ENCODE measurements at places on chromosomes 7 and 10. TPM values are rescaled to one million over a fixed set of nuclear protein-coding genes. Genes with fewer than 3 reads are reported as not detected.

DNA sequence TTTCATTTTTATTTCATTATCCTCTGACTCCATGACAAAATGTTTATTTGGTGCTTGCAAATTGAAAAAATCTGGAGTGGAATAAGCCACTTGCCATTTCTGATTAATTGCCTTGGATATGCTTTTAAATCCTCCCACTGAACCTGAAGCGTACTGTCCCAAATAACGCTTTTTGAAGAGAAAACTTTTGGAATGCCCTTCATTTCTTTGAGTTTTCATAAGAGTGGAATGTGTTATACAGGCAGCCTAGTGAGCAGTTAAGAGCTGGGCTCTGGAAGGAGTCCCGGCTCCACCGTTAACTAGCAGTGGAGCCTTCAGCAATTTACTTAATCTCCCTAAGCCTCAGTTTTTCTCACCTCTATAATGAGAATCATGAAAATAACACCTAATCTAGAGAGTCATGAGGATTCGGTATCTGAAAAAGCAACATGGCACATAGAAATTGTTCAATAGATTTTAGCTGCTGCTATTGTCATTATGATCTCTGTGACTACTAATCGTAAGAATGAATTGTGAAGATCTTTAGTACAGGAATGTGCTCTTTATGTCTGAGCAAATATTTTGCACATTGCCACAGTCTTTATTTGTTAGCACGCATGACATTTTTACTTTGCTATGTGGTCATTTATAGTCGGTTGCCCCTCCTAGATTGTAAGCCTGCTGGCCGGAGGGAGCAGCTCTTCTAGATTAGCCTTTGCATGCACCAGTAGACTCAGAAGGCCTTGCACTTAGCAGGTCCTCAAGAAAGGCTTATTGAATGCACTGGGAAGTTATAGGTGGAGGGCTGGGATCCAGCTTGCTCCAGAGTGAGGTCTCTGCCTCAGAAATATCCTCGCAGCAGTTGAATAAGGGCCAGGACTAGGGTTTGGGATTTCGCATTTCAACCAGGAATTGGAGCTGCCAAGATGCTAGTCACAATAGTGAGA is 59.4 kb downstream of the PLCE1 start:
- H3K4me3 ChIP-seq = peak overlapping the region; percentile 55
- H3K36me3 ChIP-seq = no peaks in the 10 kb centered on the region
- H3K27ac ChIP-seq = peak overlapping the region; percentile 73
- DNase-seq = peak; percentile 83

DNA sequence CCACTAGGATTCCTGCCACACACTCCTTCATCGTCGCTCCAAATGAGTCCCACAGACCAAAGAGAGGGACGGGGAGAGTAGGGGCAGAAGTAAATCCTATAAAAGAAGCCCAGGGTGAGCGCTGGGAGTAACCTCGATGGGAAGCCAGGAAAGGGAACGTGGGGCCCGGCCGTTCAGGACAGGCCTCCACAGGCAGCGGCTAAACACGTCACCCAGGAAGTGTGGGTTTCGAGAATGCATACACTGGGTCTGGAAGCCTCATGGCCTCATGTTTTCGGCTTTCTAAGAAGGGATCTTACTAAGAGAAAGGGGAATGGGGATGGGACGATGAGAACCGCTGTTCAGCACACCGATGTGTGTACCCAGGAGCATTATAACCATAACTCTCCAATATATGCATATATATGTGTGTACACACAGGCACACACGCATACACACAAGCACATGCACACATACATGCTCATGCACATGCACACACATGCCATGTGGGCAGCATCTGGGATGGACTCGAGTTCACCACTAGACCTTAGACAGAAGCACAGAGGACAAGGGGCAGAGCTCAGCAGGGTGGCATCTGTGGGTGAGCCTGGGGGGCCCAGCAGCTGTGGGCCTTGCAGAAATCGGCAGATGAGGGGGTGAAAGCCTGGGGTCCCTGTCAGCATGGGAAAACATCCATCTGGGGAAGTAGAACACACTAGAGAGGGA is 14.8 kb upstream of the CNPY1 start:
- DNase-seq = peak; percentile 13
- no peaks in the 10 kb centered on the region for H3K4me1 ChIP-seq
- H3K27me3 ChIP-seq = peaks cover 5% of the 10 kb centered on the region

GRCh38 chr7:155448632-155449007 is 9.3 kb upstream of the EN2 start:
- no peak overlapping the region for H3K27ac ChIP-seq
- H3K27me3 ChIP-seq = peaks cover 72% of the 10 kb centered on the region
- no peak for DNase-seq
- H3K4me3 ChIP-seq = no peak overlapping the region

- H3K27ac ChIP-seq = no peak overlapping the region
- no peaks in the 10 kb centered on the region for H3K27me3 ChIP-seq
- H3K4me3 ChIP-seq = no peak overlapping the region
- DNase-seq = no peak
- H3K4me1 ChIP-seq = no peaks in the 10 kb centered on the region
Observed at GRCh38 chr10:131032329-131033165, 279.0 kb downstream of the TCERG1L start.

DNA sequence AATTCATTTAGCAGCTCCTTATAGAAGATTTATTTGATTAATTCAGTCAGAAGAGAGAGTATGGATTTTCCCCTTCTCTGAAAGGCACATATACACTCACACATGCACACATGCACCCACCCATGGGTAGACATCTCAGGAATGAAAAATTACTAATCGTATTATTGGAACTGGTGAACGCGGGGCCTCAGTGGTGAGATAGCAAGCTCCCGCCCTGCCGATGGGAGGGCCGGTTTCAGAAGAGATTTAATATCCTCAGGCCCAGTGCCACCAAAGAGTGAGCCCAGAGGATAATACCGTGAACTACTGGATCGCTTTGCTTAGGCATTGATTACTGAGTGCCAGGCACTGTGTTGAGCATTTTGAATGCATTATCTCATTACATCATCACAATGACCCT is 38.0 kb upstream of the EMX2 start:
- no peaks in the 10 kb centered on the region for H3K27me3 ChIP-seq
- peaks cover 29% of the 10 kb centered on the region for H3K4me1 ChIP-seq
- H3K36me3 ChIP-seq = no peaks in the 10 kb centered on the region
- DNase-seq = peak; percentile 16
- no peak overlapping the region for H3K27ac ChIP-seq

DNA sequence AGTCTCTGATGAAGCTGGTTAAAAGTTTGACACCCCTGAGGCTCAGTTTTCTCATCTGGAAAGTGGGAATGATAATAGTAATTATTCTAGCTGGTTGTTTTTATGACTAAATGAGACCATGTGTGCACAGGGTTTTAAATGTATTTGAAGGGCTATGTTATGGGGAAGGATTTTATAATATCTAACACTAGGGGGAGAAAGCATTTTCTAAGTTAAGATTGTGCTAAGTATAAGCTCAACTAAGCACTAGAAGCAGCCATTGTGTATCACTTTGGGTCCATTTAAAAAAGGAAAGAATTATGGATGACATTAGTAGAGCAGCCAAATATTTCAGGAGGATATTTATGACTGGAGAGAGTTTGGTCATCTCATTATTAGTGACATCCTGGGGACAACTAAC is 49.5 kb upstream of the CREB5 start:
- DNase-seq = peak; percentile 16
- peaks cover 26% of the 10 kb centered on the region for H3K4me1 ChIP-seq
- no peak overlapping the region for H3K27ac ChIP-seq
- no peak overlapping the region for H3K4me3 ChIP-seq
- H3K36me3 ChIP-seq = no peaks in the 10 kb centered on the region

GRCh38 chr10:28179006-28179742 is 123.7 kb downstream of the MPP7 start:
- no peaks in the 10 kb centered on the region for H3K27me3 ChIP-seq
- no peak overlapping the region for H3K27ac ChIP-seq
- no peak overlapping the region for H3K4me3 ChIP-seq

DNA sequence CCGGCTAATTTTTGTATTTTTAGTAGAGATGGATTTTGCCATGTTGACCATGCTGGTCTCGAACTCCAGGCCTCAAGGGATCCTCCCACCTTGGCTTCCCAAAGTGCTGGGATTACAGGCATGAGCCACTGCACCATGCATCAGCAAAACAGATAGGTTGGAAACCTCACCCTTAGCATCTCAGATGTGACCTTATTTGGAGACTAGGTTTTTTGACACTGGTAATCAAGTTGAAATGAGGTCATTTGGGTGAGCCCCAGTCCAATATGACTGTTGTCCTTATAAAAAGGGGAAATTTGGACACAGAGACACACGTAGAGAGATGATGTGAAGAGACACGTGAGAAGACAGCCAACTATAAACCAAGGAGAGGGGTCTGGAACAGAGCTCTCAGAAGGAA is 42.5 kb upstream of the TPST1 start:
- no peak overlapping the region for H3K27ac ChIP-seq
- H3K4me3 ChIP-seq = no peak overlapping the region
- H3K27me3 ChIP-seq = no peaks in the 10 kb centered on the region
- 0 out of 2 replicates have a peak, but pooled peaks cover under 1% of the 10 kb centered on the region for H3K4me1 ChIP-seq
- H3K36me3 ChIP-seq = 0 out of 2 replicates have a peak, but pooled peaks cover 10% of the 10 kb centered on the region
- DNase-seq = no peak

DNA sequence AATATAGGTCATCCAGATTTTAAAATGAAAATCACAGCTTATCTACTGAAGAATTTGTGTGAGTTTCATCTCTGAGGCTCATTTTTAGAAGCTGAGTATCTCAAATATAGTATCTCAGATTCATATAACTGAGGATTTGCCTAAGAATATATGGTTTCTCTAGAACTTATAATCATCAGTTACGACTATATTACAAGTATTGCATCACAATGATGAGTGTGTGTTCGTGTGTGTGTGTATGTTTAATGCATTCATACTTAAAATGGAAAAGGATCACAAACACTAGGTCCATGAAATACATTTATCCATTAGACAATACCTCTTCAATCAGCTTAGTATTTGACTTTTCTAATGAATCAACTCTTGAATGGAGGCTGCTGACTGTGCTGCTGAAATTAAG is 21.3 kb downstream of the RUFY2 start:
- no peaks in the 10 kb centered on the region for H3K27me3 ChIP-seq
- no peaks in the 10 kb centered on the region for H3K4me1 ChIP-seq
- DNase-seq = no peak
- H3K36me3 ChIP-seq = peaks cover 70% of the 10 kb centered on the region
- no peak overlapping the region for H3K27ac ChIP-seq
- no peak overlapping the region for H3K4me3 ChIP-seq

DNA sequence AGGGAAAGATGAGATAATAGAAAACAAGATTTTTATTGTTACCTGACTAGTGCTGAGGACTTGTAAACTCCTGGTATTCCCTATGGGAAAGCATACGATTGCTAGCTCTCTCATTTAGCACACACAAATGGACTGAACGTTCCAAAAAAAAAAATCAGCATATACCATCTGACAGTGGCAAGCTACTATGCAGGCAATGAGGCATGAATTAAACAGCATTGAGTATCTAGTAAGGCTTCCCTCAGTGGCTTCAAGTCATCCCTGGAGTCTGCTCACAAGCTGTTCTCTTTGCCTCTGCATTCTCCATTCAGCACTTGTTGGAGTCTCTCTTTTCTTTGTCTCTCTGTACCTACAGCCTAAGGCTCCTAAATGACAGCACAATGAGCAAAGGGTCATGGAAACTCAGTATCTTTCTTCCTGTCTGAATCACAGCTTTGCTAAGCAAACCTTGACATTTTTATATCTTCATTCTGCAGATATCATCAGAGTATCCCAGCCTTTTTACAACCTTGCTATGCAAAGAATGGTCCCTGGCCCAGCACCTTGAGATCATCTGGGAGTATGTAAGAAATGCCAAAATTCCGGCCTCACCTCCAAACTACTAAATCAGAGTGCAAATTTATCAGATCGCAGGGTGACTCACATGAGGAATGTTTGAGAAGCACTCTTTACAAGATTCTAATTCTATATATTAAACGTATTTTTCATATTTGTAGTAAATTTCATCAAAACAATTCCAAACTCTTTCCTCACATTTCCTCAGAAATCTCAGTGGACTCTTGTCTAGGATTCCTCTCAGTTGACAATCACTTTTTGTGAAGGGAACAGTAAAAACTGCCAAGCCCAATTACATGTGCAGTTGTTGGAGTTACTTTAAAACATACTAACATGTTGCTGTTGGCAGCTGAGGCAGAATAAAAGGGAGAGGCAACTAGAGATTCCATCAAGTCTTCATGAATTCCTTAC is 10.8 kb upstream of the LIPA start:
- no peaks in the 10 kb centered on the region for H3K27me3 ChIP-seq
- H3K4me3 ChIP-seq = no peak overlapping the region
- DNase-seq = peak; percentile 64

DNA sequence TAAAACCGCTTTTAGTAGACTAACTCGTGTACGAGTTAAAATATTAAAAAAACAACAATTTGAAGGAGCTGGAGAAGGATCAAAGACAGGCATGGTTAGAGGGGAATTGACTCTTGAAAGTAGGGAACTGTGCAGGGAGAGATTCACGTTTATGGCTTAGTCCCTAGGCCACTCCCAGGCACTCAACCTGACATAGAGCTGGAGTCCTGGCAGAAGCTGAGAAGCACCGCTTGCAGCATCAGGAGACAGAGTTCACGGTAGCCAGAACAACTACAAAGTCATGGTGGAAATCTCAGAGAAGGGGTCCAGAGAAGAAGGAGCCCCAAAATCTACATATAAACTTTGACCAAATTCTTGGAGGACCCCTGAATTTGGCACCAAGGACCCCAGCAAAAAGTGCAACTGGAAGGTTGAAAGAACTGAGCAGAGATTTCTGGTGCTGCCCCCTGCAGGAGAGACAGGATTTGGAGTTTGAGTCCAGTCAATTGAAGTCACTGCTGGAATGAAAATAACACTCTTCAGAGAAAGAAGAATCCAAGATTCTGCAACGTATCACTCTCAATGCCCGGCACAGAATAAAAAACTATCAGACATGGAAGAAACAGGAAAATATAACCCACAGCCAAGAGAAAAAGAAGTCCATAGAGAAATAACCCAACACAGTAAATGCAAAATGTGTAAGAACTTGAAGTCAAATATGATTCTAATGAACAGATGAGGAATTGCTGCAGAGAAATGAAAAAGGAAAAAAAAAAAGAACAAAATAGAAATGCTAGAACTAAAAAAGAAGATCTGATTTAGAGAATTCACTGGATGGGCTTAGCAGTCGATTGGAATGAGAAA is 493.3 kb upstream of the PODXL start:
- H3K27ac ChIP-seq = no peak overlapping the region
- 0 out of 2 replicates have a peak overlapping the region, but pooled peaks have one; percentile 12 for H3K4me3 ChIP-seq
- H3K27me3 ChIP-seq = peaks cover 3% of the 10 kb centered on the region
- H3K4me1 ChIP-seq = no peaks in the 10 kb centered on the region

- H3K27ac ChIP-seq = no peak overlapping the region
- peaks cover 25% of the 10 kb centered on the region for H3K27me3 ChIP-seq
- no peak overlapping the region for H3K4me3 ChIP-seq
- H3K4me1 ChIP-seq = no peaks in the 10 kb centered on the region
Observed at GRCh38 chr10:29295813-29296212, 6.9 kb downstream of the LYZL1 start.

Gene SEPTIN7
- 405 TPM for total RNA-seq

Gene RSPH10B
- total RNA-seq = not detected

Gene TFPI2
- total RNA-seq = 435 TPM

Gene ELN
- 974 TPM for total RNA-seq

Gene ERLIN1
- total RNA-seq = 43.3 TPM

Gene DDC
- not detected for total RNA-seq

Gene NODAL
- not detected for total RNA-seq

Gene MYL7
- total RNA-seq = not detected

Measured in GM23248 (cell line).